ENCODE measurements at places on chromosomes 12 and 14.
A peak's percentile ranks its signal among the peaks of the same experiment; 100 is the strongest.

DNA sequence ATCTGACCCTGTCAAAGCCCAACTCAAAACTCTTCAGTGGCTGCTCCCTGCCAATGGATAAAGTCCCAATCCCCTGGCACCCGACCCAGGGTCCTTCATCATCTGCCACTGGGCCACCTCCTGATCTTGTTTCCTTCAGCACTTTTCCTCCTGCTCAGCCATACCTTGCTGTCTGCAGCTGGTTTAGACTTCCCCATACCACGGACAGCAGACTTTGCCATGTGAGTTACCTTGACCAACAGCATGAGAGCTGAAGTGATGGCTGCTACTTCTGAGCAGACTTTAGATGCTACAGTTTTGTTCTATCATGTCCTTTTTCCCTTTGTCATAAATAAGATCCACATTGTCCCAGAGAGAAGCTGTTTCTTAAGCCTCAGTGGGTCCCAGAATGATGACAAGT, 33.3 kb upstream of the STON2 start:
- no peak for DNase-seq

DNA sequence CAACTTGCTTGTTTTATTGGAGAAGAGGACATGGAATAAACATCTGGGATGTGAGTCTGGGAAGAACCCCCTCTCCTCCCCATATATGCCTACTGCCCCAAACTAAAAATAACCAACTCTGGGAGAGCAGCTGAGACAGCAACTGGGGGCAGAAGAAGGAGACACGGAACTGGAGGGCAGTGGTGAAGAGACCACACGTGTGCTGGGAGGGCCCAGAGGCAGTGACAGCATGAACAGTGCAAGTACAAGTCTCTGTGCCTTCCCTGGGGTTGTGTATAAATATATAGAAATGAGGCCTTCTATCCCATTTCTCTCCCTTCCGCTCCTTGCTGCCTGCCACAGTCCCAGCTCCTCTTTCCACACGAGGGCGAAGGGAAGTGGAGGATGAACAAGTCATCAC, 4.0 kb upstream of the KRT73 start:
- DNase-seq, result no peak

DNA sequence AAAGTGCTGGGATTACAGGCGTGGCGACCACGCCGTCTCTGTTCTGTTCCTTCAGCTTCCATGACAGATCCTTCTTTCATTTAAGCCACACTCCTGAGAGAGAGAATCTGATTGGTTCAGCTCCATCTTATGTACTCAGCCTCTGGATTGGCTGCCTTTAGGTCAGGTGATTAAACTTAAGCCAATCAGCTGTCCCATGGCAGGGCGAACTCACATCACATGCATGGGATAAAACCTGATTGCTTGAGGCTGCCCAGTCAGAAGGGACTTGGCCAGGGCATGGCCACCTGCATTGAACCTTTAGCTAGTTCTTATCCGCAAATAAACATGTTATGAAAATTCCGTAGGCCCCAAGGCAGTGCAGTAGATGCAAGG, 274.2 kb downstream of the SUDS3 start:
- DNase-seq, result no peak

DNA sequence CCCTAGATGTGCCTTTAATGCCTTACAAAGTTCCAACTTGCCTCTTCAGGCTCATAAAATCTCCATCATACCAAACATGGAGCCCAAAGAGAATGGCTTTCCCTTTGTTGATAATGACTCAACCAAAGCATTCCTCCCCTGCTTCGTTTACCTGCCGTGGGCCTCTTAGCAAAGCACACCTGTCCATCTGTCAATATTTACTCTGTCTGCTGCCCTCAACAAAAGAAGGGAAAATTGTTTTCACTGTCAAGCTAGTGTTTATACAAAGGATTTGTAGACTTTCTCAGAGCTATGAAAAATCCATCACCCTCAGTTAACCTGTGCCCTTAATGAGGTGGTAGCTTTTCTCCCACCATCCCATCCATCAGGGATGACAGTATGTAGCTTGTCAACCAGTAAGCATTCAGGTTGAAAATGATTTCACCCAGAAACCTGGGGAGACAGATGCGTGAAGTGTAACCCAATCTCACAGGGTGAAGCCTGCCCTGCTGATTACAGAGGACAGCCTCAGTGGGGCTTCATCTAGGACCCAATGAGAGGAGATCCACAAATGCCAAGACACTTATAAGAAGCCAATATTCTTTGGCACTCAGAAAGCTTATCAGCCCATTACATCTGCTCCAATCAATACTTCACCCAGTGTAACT, 278.1 kb downstream of the NUAK1 start:
- DNase-seq, result no peak

GRCh38 chr12:53265783-53266182, 2.3 kb upstream of the ESPL1 start:
- no peak for DNase-seq

- peak; percentile 13 for DNase-seq
Observed at GRCh38 chr14:60723116-60723906, 840 bp downstream of the SIX4 start.

- DNase-seq, result no peak
Observed at GRCh38 chr14:35223927-35224326, 68.3 kb upstream of the PSMA6 start.

DNA sequence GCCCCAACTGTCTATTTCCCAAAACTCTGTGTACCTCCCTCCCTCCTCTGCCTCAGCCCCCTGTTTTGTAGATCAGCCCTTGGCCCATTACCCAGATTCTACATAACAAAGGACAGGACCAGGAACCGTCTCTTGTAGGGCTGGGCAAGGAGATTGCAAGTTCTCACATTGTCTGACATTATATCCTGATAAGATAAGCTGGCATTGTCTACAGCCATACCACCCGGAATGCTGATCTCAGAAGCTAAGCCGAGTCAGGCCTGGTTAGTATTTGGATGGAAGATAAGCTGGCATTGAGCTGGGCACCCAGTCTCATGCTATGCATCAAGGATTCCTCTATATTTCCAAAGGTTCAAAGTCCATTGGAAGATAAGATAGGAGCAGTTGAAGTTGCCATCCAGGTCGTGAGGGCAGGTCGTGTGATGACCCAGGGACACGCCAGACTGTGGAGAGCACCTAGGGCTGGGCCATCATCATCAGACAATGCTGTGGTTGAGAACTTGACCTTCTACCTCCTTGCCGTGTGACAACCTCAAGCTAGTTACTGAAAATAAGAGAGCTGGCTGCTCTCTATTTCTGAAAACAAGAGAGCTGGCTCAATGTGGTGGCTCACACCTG, 29.5 kb downstream of the PHETA1 start:
- DNase-seq, result no peak

DNA sequence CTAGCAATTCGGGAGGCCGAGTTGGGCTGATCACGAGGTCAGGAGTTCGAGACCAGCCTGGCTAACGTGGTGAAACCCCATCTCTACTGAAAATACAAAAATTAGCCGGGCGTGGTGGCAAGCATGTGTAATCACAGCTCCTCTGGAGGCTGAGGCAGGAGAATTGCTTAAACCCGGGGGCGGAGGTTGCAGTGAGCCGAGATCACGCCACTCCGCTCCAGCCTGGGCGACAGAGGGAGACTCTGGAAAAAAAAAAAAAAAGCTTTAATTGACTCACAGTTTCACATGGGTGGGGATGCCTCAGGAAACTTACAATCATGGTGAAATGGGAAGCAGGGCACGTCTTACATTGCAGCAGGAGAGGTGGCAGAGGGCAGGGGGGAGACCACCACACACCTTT, 30.6 kb upstream of the SLC2A3 start:
- DNase-seq, result no peak

GRCh38 chr14:92783813-92784431, 10.2 kb upstream of the GOLGA5 start:
- peak; percentile 26 for DNase-seq

All from activated gamma-delta T cell treated with Interleukin-2 at 50 U/mL for 16 hours (primary cell).